CD4-positive, CD25-positive, alpha-beta regulatory T cell (primary cell): ENCODE measurements at places on chromosomes 16 and 17. TPM values are rescaled to one million over a fixed set of nuclear protein-coding genes. Genes with fewer than 3 reads are reported as not detected.

- H3K4me3 ChIP-seq: no peak overlapping the region
- no peak for DNase-seq
- H3K36me3 ChIP-seq: no peaks in the 10 kb centered on the region
Observed at GRCh38 chr16:86157616-86158247, 258.8 kb downstream of the IRF8 start.

DNA sequence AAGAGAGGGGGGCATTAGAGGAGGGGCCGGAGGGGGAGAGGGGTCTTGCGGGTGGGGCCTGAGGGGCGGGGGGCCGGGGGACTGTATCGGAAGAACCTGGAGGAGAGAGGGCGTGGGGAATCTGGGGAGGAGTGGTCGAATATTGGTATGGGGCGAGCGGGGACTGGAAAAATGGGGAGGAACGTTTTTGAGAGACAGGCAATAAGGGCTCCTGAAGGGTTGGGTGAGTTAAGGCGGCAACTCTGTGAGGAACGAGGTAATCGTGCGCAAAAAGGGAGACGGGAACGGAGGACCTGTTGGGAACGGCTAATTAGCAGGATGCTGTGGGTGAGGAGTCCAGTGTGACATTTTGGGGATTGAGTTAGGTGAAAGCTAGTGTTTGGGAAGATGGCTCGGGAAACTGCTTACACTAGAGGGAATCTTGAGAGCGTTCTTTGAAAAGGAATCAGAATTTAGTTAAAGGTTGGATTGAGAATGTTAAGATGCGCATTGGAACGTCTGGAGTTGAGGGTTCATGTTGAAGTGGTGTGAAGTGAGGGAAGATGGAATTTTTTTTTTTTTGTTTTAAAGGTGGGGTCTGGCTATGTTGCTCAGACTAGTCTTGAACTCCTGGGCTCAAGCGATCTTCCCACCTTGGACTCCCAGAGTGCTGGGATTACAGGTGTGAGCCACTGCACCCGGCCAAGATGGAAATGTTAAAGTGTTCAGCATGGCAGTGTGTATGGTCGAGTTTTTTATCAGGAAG, 662 bp downstream of the WIPF2 start:
- no peaks in the 10 kb centered on the region for H3K27me3 ChIP-seq
- H3K36me3 ChIP-seq: no peaks in the 10 kb centered on the region
- H3K4me1 ChIP-seq: peaks cover 28% of the 10 kb centered on the region
- DNase-seq: peak; percentile 22
- peak overlapping the region; percentile 99 for H3K27ac ChIP-seq

DNA sequence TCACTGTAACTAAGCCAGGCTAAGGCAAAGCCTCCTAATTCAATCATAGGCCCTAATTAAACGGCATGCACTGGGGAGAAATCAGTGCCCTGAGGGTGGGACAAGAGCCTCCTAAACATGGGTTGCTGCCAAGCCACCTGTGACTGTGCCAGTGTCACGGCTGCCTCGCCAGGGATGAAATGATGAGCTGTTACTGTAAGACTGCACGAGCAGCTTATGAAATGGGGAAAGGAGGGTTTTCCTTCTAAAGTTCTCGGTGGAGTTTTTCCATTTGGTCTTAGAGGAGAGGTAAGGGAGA, 12.7 kb downstream of the TMEM11 start:
- H3K4me3 ChIP-seq: no peak overlapping the region
- H3K36me3 ChIP-seq: peaks cover 36% of the 10 kb centered on the region
- H3K4me1 ChIP-seq: peaks cover 4% of the 10 kb centered on the region
- no peak for DNase-seq
- H3K27ac ChIP-seq: no peak overlapping the region
- no peaks in the 10 kb centered on the region for H3K27me3 ChIP-seq

TNFRSF17 gene
- total RNA-seq: not detected

PSMC5 gene
- 84.8 TPM for total RNA-seq

- no peaks in the 10 kb centered on the region for H3K36me3 ChIP-seq
- H3K27ac ChIP-seq: no peak overlapping the region
- peaks cover 23% of the 10 kb centered on the region for H3K4me1 ChIP-seq
- H3K27me3 ChIP-seq: peaks cover 3% of the 10 kb centered on the region
- no peak for DNase-seq
Observed at GRCh38 chr17:44972953-44973352, 4.8 kb upstream of the C1QL1 start.

- H3K27me3 ChIP-seq: no peaks in the 10 kb centered on the region
- peak within 1 kb of the TSS; percentile 75 for H3K4me3 ChIP-seq
- DNase-seq: peak; percentile 82
- H3K27ac ChIP-seq: peak within 1 kb of the TSS; percentile 80
- peaks cover 13% of the 10 kb centered on the region for H3K36me3 ChIP-seq
Observed at GRCh38 chr17:7915611-7916384, at the start of gene RNF227. RNF227 (minus strand) TSS chr17:7916289; CDS start chr17:7916195, 94 bp downstream.

DNA sequence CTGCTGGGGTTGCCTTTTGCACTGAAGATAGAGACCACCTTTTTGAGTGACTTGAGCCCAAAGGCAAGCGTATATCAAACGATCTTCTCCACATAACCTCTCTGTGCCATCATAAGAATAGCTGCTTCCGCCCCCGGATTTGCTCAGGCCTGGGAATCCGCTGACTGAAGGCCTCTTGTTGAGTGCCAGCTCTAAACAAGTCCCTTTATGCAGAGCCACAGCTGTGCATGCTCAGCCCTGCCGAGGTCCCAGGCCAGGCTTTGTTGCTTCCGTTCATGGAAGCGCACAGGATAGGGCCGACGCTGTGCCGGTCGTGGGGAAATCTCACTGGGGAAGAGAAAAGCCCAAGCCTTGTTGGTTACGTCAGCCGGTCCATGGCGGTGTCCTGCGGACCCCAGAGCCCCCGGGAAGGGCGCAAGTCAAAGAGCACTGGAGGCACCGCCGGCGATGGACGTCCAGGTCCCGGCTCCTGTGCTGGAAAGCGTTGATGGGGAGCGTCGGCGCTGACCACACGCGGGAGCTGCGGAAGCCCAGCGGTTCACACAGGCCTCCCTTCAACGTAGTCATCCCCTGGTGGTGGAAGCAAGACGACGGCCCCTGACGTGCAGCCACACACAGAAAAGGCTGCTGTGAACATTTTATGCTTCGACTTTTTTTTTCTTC, 23.5 kb upstream of the RPL13 start:
- peaks cover 45% of the 10 kb centered on the region for H3K36me3 ChIP-seq
- no peak overlapping the region for H3K27ac ChIP-seq
- peaks cover 10% of the 10 kb centered on the region for H3K4me1 ChIP-seq

- peak overlapping the region; percentile 65 for H3K4me3 ChIP-seq
- no peak overlapping the region for H3K27ac ChIP-seq
- no peaks in the 10 kb centered on the region for H3K27me3 ChIP-seq
- peaks cover 24% of the 10 kb centered on the region for H3K4me1 ChIP-seq
Observed at GRCh38 chr17:73311428-73311780, 397 bp downstream of the CDC42EP4 start.

- H3K4me3 ChIP-seq: no peak overlapping the region
- H3K36me3 ChIP-seq: no peaks in the 10 kb centered on the region
- H3K27me3 ChIP-seq: peaks cover 15% of the 10 kb centered on the region
- no peak for DNase-seq
- peaks cover 5% of the 10 kb centered on the region for H3K4me1 ChIP-seq
- H3K27ac ChIP-seq: no peak overlapping the region
Observed at GRCh38 chr16:31529108-31529936, 1.6 kb downstream of the AHSP start.

- H3K27ac ChIP-seq: no peak overlapping the region
- H3K4me1 ChIP-seq: no peaks in the 10 kb centered on the region
- no peaks in the 10 kb centered on the region for H3K27me3 ChIP-seq
- H3K4me3 ChIP-seq: no peak overlapping the region
- no peak for DNase-seq
Observed at GRCh38 chr17:48471817-48472410, 41.9 kb upstream of the SKAP1 start.

- no peaks in the 10 kb centered on the region for H3K27me3 ChIP-seq
- no peaks in the 10 kb centered on the region for H3K4me1 ChIP-seq
- DNase-seq: no peak
- H3K4me3 ChIP-seq: no peak overlapping the region
Observed at GRCh38 chr17:72104164-72104862, 16.5 kb upstream of the SOX9 start.

TRAF7 gene
- 33.4 TPM for total RNA-seq

DUSP14 gene
- total RNA-seq: 2.4 TPM
